ENCODE measurements at places on chromosomes 16 and 17. TPM values are rescaled to one million over a fixed set of nuclear protein-coding genes. Genes with fewer than 3 reads are reported as not detected.

- no peak for DNase-seq
These were observed 23.6 kb downstream of the BMERB1 start for GRCh38 chr16:15457958-15458357.

DNA sequence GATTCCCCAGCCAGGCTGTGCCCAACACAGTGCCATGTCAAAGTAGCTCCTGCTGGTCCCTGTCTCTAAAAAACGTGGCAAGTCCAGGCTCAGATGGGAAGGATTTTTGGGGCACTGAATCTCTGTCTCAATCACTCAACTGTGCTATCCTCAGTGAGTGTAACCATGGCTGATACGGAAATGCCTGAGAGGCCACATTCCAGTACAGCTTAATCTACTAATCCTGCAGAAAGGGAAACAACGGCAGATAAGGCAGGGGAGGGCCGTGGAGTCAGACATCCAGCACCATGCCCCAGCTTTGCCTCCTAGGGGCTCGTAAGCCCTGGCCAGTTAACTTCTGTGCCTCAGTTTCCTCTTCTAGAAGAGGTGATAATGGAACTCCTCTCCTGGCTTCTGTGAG, 251.7 kb downstream of the CPPED1 start:
- DNase-seq: peak; percentile 19

GRCh38 chr17:40818343-40818732, 4.1 kb downstream of the KRT10 start:
- DNase-seq: no peak

GRCh38 chr16:86037999-86038925, 139.3 kb downstream of the IRF8 start:
- DNase-seq: no peak

DNA sequence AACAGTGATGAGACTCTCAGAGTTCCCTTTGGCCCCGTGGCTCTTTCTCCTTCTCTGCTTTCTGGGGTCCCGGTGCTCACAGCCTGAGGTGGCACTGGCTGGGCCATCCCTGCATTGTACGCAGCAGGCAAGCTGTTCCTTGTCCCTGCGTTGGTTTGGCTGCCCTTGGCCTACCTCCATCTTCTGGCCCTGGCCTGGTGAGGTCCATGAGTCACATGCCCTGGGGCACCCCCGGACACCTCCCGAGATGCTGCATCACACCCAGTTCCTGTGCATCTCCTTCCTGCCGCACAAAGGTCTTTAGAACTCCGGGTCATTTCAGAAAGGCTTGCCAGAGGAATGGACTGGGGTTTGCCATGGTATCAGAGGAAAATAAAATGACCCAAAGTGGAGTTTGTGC, 9.5 kb downstream of the SULT1A2 start:
- DNase-seq: no peak

DNA sequence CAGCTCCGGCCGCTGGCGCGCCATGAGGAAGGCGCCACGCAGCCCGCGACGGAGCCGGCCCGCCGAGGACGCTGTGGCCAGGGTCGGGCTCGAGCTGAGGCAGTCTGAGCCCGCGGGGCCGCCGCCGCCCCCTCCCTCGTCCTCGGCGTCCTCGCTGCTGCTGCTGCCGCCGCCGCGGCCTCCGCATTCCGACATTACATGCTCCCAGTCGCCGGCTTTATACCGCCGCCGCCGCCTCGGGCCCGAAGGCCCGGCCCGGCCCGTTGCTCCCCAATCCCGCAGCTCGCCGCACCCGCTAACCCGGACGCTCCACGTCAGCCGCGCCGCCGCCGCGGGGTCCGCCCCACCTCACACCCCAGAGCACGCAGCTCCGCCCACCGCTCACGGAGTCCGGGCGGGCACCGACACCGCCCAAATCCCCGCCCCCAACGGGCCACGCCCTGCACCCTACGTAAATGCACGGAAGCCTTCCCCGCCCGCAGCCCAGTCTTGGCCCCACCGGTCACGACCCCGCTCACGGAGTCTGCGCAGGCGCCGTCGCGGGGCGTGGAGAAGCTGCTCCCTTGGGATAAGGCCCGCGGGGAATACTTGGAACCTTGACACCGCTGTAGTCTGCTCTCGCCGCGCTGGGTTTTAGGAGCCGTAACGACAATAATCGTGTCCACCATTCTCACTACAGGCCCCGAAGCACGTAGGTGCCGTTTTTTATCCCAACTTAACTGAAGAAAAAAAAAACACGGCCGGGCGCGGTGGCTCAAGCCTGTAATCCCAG, at the start of gene TXNDC11:
TSS of gene TXNDC11 (minus strand) at position 322 of the 772 bp plus-strand sequence. CDS start at position 195, 127 bp downstream.
- peak; percentile 96 for DNase-seq

MYH13 gene
- not detected for total RNA-seq

LPCAT2 gene
- total RNA-seq: 8.6 TPM
